ENCODE measurements at places on chromosomes 4 and X.

- DNase-seq = no peak
Measured at GRCh38 chrX:18871970-18872369, 111.9 kb downstream of the PHKA2 start.

DNA sequence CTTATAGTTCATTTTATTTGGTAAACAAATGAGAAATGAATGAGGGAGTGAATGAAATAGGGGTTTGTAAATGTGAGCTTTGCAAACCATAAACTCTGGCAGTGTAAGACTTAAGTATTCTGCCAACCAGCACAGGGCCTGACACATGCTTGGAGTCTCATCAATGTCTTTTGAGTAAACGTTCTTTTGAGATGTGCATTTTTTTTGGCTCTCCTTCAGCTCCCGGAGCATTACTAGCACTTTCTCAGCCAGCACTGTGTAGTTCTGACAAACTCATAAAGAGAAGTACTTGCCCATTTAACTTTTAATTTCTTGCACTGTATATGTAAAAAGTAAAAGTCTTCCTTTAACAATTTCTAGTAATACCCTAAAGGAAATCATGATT lies 245.3 kb downstream of the HS3ST1 start:
- DNase-seq = no peak

DNA sequence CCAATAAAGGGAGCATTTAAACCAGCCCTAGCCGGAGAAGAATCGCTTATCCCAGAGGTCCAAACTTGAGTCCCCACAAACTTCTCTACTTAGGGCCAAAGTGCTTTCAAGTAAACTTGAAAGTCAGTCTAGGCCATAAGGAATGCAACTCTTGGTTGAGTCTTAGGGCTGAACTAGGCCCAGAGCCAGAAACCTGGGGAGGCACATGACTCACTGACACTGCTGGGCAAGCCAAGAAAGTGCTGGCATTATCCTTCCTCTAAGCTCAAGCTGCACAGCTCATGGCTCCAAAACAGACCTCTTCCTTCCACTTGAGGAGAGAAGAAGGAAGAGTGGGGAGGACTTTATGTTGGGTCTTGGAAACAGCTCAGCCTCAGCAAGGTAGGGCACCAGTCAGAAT lies 1257.3 kb upstream of the DIAPH2 start:
- no peak for DNase-seq

DNA sequence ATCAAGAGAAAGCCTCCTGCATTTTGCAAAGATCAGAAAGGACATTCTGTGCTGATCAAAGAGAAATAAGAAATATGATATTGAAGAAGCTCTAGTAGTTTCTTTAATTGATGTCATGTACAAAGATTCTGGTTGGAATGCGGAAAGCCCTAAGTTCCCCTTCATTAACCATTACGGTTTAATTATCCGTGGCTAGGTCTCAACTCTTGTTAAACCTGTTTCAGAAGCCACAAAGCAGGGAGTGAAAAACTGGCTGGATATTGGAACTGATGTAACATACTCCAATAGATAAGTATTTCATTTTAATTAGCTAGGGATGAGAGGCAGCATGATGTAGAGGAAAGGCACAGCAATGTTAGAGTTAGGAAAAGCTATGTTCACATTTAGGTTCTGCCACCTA lies 55.7 kb downstream of the SPANXN3 start:
- DNase-seq = no peak

GRCh38 chr4:138003248-138003647 lies 238.9 kb downstream of the SLC7A11 start:
- no peak for DNase-seq

DNA sequence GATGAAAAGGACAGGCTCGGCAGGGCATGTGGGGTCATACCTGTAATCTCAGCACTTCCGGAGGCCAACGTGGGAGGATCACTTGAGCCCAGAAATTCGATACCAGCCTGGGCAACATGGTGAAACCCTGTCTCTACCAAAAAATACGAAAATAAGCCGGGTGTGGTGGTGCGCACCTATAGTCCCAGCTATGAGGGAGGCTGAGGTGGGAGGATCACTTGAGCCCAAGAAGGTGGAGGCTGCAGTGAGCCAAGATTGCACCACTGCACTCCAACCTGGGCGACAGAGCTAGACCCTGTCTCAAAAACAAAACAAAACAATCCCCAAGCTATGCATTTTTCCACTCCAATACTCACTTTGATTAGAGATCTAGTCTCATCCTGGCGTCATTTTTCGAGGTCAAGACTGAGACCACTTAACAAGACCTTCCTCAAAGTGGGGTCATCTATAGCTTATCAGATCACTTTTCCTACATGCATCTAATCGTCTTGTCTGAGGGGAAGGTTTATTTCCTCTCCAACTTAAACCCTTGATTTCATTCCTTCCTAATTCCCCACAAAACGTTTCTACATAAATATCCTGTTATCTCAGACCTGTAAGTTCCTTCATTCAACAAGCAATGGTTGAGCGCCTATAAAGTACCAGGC lies 1.3 kb downstream of the NKAP start:
- no peak for DNase-seq

Measured in stimulated activated CD8-positive, alpha-beta memory T cell treated with anti-CD3 and anti-CD28 coated beads, Interleukin-15, amount 100 ng/mL, for 48 hours (primary cell).